GF-D8 (cell line): ENCODE measurements at places on chromosomes 16 and 17.

- DNase-seq: no peak
Measured at GRCh38 chr16:86245895-86246294, 264.4 kb upstream of the FOXF1 start.

GRCh38 chr16:87687126-87687910 is 78.5 kb downstream of the KLHDC4 start:
- no peak for DNase-seq

- DNase-seq: no peak
Measured at GRCh38 chr16:54284931-54285413, 1.6 kb downstream of the IRX3 start.

DNA sequence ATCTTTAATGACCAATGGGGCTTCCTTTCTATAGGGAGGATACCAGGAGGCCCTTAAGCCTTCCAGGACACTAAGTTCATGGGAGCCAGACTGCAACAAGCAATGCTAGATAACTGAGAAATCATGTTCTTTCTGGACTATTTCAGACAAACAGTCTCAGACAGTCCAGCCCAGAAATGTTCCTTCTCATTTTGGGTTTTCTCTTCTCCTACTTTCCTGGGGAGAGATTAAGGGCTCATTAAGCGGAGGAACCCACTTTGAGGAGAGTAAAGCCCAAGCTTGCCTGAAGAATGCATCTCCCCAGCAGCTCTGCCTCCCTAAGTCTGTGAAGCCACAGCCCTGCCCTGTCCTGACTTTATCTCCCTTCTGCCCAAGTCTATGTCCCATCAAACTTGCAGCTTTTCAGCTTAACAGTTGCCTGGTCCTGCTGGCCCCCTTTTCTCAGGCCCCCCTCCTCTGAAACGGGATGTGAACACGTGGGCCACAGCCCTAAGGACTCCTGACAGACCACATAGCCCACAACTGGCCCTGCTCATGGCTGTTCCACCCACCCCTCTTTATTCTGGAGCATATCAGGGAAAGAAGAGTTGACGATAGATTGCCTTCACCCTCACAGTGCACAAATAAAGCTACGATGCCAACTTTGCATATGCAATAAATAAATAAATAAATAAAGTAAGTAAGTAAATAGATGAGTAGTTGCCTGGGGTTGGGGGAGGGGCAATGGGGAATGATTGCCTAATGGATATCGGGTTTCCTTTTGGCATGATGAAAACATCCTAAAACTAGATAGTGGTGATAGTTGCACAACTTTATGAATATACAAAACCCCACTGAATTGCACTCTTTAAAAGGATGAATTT is 111.0 kb downstream of the N4BP1 start:
- no peak for DNase-seq

- no peak for DNase-seq
Measured at GRCh38 chr17:74508156-74508555, 23.1 kb downstream of the CD300LB start.

DNA sequence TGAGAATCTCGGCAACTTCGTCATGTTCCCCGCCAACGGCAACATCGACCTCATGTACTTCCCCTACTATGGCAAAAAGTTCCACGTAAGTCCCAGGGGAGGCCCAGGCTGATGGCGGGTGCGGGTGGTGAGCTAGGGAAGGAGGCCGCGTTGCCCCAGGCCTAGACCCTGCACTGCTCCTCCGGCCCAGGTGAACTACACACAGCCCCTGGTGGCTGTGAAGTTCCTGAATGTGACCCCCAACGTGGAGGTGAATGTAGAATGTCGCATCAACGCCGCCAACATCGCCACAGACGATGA is 4.8 kb downstream of the ATP1B2 start:
- no peak for DNase-seq

- DNase-seq: peak; percentile 65
Measured at GRCh38 chr16:90022209-90023077, 3.2 kb upstream of the DBNDD1 start.

DNA sequence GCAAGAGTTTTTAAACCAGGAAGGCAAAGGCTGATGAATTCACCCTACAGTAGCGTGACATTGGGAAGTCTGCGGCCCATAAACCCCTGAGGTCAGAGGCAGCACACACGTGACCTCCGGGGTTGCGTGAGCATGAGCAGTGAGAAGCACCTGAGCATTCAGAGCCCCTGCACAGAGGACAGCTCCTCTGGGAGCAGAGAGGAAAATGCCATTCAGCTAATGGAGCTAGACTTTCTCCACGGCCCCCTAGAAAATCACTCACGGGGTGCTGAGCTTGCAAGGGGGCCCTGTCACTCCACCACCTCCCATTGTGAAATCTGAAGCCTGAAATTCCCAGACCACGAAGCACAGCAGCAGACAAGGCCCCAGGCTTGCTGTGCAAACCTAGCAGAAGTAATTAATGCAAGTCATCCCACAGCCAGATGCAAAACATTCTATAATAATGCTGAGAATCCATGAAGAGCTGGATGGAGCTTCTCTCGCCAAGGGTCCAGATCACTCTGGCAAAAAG is 114.9 kb upstream of the RCVRN start:
- peak; percentile 72 for DNase-seq

- DNase-seq: peak; percentile 83
Measured at GRCh38 chr17:63848834-63849689, 6.6 kb upstream of the SMARCD2 start.

DNA sequence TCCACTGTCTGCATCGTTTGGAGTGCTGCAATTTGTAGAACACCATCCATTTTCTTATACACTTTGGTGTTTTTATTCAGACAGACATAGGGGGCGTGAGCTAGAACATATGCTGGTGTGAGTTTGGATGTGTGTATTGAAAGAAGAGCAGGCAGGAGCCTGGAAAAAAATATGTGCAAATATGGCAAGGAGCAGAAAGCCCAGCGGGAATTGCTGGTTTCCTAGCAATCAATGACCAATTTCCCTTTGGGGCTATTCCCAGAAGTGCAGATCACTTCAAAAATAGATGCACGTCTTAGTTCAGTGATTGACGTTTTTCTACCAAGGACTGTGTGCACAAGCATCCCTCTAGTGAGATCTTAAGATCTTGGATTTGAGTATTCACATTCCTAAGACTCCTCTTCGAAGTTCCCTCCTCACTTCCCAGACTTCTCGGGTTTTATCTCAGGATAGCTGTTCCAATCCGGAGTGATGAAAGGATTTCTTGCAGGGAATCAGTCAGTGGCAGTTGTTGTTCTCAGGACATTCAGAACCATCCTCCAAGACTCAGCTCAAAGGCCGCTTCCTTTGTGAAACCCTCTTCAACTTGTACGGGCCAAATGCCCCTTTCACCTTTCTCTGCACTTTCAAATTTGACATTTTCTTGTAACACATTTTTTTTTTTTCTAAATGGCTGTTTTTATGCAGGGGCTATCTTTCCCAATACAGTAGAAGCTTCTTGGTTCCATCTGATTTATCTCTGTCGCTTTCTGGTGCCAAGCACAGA is 268.7 kb upstream of the ASIC2 start:
- no peak for DNase-seq

DNA sequence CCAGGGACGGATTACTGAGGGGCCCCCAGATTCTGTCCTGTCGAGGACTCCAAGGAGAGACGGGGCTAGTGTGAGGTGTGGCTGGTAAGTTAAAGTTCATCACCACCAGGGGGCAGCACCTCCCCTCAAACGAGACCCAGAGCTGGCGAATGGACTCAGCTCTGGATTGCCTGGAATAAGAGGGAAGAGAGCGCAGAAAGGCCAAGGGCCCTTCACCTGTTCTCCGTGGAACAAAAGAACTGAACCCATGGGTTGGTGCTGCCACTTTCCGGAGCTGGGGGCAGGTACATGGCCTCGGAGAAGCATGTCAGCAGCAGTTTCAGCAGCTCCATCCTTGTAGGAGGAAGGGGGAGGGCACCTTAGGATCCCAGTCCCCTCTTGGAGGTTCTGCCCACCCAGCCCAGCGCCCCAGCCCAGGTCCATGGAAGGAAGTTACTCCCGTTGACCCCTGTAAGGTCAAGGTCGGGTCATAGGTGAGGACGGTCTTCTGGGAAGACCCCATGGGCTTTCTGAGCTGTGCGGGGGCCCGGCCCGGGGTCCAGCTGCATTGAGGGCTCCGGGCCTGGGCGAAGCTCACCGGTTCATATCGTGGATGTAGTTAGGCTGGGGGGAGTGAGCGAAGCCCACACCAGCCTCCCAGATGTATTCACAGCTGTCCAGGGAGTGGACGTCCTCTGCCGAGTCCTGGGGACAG is 10.8 kb downstream of the HID1 start:
- peak; percentile 35 for DNase-seq

DNA sequence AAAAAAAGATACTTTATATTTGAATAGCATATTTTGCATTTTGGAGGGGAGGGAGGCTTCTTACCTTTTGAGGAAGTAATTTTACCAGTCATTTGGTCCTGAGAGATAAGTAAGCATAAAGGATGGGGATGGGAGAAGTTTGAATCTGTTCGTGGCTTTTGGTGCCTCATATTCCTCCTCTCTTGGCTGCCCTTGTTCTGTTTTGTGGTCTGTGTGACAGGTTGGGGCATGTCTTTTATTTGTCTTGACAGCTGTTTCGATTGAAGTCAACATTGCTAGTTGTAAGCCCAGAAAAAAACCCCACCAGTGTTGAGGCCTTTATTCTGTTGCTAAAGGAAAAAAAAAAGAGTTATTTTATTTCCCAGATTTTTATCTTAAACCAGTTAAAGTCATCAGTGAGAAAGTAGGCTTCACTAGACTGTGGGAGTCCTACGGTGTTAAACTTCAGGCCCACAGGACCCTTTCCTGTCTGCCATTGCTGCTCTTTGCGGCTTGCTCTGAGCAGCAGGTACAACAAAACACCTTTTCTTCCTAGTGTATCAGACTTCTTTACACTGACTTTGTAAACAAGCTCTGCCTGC is 11.4 kb downstream of the SLC7A6 start:
- peak; percentile 22 for DNase-seq

DNA sequence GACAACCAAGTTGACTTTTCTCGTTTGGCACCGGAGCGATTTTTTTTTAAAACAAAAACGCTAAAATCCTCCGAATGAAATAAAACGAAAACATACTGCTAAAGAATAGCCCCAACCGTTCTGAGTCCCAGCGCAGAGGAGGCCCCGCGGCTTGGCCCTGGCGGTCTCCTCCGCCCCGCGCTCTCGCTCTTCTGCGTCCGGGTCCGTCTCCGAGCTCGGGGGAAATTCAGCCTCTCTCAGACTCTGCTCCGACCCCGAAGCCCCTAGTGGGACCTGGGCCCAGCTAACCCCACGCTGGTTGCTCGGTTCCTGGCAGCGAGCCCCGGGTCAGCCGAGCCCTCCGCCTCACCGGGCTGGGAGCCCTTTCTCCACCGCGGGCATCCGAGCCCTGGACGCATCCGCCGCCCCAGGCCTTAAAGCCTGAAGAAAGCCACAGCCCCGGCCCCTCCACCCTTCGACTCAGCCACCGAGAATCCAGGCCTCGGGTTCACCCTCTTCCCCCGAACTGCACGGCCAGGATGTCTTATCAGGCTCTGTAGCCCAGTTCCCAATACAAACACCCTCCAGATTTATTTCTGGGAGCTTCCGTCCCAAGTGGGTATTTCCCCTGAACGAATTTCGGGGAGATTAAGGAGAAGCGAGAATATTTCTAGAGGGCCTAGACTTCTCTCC is 1.2 kb downstream of the TBX2 start:
- no peak for DNase-seq

DNA sequence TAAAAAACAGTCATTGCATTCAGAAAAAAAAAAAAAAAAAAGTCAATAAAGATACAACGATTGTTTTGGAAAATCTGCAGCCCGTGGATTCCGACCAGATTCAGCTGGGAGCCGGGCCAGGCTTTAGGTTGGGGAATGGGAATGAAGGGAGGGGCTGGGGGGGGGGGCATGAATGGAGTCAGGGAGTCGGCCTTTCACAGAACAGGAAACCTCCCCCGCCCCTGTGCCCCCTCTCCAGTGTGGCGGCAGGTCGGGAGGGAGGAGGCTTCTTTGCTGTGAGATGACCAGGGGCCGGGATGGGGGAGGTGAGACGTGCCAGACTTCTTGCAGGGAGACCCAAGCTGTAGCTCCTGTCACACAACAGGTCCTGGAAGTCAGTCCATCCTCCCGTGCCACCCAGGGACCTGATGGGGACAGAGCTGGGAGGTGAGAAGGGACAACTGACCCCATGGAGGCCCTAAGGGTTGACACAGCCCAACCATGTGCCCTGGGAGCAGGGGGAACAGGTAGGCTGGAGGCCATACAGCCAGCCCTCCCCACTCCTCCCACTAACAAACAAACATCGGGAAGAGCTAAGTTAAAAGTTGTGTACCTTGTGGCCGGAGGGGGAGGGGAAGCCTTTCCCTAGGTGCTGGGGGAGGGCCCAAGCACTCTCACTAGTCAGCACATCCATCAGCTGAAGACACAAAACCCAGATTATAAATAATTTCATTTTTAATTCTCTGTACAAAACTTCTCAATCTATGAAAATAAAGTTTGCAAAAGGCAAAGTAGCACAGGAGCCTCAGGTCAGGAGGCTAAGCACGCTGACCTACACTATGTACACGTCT is 25.2 kb downstream of the SREBF1 start:
- no peak for DNase-seq

- no peak for DNase-seq
Measured at GRCh38 chr17:80187090-80187489, 17.3 kb downstream of the CARD14 start.

DNA sequence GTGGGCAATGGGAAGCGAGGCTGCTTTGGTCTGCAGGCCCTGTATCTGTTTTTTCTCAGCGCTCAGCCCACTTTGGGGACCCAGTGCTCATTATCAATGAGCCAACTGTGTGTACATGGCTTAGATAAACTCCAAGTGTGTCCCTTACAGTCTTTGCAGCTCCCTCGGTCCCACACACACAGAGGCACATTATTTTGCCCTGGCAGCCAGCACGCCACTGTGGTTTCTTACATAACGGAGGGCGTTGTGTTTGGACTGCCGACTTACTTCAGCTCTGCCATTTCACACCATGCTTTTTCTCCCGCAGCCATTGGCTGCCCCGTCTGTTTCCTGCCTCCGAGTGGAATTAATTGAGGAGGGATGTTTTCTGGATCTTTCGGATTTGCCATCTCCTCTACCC is 56.5 kb upstream of the CLEC18A start:
- no peak for DNase-seq

DNA sequence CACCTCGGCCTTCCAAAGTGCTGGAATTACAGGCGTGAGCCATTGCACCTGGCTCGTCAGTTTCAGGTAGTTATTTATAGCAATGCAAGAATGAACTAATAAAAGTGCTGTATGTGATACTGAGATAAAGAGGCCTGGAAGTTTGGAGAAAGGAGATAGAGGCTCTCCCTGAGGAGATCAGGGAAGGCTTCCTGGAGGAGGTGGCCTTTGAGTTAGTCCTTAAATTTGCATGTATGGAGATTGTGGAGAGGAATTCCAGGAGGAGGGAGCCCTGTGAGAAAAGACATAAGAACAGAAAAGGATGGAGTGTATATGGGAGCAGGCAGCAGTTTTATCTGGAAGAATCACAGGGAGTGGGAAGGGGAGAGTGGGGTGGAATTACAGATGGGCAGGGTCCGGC is 276.6 kb upstream of the EEF2KMT start:
- no peak for DNase-seq
